EL (cell line): ENCODE measurements at places on chromosomes 7 and 10.

DNA sequence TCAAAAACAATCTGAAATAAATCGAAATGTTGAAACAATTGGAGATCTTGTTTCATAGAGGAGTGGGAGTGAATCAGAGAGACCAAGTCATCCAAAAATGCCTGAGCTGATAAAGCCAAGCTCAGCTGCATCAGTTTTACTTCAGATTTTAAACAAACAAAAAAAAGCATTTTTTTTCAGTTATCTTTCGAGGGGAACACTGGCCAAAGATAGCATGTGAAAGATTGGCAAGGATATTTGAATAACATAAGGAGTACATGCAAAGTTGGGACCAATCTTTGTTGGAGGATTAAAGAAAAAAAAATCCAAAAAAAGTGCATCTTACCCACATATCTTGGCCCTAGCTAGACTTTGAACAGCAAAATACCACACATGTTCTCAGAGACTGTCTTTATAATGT lies 47.2 kb downstream of the RHOBTB1 start:
- no peak for DNase-seq

- DNase-seq = no peak
Measured at GRCh38 chr7:50273301-50273700, 31.2 kb upstream of the IKZF1 start.

DNA sequence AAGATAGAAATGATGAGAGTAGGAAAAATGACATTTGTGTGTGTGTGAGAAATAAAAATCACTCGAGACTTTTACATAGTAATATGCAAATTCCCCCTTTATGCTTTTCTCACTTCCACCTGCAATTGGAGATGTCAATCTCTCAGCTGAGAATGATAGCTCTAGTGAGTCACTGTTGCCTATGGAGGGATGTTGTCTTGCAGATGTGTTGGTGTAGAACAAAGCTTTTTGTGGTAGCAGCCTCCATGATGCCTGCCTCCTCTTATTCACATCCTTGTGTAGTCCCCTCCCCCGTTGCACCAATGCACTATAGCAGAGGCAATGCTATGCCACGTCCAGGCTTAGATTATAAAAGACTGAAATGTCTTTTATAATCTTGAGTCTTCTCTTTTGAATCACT lies 33.8 kb downstream of the SPAG6 start:
- DNase-seq = no peak

GRCh38 chr7:31707089-31707488 lies 20.1 kb downstream of the PPP1R17 start:
- no peak for DNase-seq

- DNase-seq = no peak
Measured at GRCh38 chr7:153473185-153473584, 579.0 kb upstream of the DPP6 start.

DNA sequence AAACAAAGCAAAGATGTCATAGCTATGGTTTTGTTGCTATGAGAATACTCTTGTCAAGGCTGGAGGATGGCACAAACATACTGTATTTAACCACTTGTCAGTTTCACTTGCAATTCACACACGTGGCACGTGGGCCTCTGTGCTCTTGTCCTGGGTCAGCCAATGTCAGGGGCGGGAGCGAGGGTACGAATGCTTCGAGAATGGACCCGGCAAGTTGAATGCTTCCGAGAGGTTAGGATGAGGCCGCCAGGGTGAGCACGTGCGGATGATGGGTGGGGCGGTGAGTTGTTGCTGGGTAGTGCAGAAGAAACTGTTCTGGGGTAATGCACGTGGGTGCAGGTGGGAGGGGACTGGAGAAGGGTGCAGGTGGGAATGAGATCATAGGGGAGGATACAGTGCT lies 10.4 kb upstream of the OCM2 start:
- DNase-seq = no peak

DNA sequence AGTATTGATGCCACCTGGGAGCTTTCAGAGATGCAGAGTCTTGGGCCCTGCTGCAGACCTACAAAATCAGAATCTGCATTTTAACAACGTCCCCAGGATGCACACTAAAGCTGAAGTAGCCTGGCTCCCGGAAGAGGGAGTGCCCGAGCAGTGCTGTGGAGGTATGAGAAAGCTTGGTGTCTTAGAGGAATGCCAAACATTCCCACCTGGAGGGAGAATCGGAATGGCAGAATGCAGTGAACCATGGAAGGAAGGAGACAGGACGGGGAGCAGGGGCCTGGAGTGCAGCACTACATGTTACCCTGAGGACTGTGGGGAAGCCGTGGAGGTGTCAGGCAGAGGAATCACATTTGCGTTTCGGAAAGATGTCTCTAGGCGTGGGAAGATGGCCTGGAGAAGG lies 90.9 kb downstream of the AOAH start:
- no peak for DNase-seq

DNA sequence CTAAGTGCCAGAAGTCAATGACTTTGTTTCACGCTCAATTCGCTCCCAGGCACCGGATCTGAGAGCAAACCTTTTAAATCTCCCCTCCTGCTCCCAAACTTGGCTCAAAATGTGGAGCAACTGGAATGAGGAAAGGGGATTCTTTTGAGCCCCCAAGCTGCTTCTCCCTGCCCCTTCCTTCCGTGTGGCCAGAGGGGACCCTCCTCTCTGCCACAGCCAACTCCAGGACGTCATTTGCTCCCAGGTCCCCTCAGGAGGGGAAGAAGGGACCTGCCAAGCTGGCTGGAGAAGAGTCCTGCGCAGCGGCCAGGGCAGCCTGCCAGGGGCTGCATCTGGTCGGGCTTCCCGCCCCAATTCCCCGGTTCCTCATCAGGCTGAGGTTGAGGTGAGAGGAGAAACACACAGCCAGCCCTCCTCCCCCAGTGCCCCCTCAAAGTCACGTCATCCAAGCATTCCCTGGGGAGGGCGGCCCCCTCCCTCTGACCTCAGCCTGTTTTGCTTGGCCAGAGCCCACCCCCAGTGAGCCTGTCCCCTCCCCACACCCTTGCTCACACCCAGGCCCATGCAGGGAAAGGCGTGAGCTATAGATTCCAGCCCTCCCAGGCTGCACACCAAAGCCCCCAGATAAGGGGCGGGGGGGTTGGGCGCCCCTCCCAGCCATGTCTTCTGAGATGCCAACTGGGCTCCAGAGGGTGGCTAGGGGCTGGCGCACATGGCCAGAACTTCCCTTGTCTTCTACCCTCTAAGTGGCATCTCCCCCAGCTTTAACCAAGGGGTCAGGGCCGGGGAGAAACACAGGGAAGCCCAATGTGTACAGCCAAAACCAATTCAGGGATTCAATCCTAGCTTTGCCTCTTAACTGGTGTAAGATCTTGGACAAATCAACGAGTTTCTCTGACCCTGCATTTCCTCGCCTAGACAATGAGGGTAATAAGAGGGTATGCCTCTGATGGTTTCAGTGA lies 35.0 kb downstream of the SH3PXD2A start:
- peak; percentile 26 for DNase-seq

DNA sequence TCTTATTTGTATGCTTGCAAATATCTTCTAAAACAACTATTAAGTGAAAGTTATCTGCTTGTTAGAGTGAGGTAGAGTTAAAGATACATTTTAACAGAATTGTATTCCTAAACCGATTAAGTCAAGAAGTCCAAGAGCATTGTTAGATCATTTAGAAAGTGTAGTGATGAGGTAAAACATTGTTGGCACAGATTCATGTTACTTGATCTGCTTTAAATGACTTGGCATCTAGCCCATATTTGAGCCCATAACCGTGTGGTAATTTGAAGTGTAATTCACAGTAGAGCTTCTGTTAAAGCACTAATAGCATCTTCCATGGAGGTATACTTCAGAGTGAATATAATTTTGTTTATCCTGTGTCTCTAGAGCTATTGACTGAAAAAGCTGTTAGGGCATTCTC lies 62.1 kb downstream of the PTEN start:
- DNase-seq = peak; percentile 28

DNA sequence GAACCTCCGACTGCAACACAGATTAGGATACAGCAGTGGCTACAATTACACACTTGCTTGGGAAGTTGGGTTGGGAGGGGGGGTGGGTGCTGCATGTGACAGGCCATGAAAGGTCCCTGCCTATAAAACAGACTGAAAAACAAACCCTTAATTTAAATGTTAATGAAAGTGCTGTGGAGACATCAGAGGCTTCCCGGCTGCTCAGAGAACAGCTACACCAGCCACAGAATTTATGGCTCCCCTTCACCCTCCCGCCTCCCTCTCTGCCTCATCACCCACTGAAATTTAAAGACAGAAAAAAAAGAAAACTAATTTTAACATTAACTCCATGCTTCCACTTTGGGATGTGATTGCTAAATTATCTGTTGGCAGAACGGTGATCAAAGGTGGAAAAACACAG lies 34.7 kb downstream of the FBXW4 start:
- DNase-seq = no peak

GRCh38 chr7:6637544-6638229 lies 569 bp downstream of the ZNF316 start:
- peak; percentile 38 for DNase-seq

DNA sequence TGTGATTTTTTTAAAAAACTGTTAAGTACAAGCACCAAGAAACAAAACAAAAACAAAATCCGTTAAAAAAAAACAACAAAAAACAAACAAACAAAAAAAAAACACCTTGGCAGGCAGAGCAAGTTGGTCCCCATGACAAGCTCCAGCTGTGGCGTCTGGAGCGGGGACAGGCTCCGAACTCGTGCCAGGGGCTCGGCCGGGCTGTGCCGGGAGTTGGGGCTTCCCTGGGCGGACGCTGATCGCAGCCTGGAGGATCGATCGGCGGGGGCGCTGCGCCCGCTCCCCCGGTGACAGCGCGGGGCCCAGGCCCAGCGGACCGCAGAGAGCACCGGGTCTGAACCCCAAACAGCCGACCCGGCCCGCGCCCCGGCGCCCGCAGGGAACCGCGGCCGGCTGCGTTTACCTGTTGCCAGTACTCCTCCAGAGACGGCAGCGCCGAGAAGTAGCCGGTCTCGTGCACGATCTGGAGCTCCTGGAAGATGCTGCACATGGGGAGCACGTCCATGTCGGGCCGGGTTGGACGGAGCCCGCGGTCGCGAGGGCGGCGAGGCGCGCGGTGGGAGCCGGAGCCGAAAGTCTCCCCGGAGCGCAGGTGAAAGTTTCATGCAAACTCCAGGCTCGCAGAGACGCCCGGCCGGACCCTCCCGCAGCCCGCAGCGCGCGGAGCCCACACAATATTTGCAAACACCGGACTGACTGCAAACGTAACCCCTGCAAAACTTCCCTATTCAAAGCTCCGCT lies at the start of gene KLF6:
KLF6 (minus strand) TSS at position 700 of the 741 bp plus-strand sequence; CDS start at position 505, 195 bp downstream.
- DNase-seq = peak; percentile 30
